ENCODE measurements at places on chromosomes 2 and 18.

- DNase-seq: no peak
Measured at GRCh38 chr2:47321411-47322031, 81.4 kb upstream of the MSH2 start.

DNA sequence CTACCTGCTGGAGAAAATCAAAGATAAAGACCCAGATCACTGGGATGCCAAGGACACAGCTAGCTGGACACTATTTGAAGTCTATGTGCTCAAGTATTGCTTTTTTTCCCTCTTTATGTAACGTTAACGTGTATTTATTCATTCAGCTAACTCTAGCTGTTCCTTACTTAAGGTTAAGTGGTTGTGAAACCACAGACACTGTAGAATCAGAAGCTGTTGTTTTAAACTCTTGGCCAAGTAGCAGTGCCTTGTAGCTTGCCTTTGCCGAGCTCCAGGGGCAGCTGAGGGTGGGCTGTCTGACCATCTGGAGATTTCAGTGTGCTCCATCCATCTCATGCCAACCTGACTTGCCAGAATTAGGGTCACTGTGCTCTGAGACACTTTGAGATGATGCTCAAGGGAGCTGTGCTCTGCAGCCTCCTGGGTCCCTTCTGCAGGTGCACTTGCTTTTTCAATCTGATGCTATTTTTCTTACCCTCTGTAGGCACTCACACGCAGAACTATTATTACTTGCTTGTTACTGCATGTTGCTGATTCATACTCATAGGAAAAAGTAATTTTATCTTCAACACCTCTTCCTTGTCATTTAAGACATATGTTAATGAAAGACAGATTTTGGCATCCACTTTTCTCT is 116.2 kb downstream of the METTL8 start:
- no peak for DNase-seq

DNA sequence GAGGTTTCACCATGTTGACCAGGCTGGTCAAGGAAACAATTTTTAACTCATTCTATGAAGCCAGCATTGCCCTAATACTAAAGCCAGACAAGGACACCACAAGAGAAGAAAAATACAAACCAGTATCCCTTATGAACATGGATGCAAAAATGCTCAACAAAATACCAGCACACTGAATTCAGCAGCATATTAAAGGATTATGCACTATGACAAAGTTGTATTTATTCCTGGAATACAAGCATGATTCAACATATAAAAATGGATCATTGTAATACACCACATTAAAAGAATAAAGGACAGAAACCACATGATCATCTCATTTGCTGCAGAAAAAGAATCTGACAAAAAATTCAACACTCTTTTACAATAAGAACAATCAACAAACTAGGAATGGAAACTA is 138.7 kb downstream of the RAB3GAP1 start:
- no peak for DNase-seq

DNA sequence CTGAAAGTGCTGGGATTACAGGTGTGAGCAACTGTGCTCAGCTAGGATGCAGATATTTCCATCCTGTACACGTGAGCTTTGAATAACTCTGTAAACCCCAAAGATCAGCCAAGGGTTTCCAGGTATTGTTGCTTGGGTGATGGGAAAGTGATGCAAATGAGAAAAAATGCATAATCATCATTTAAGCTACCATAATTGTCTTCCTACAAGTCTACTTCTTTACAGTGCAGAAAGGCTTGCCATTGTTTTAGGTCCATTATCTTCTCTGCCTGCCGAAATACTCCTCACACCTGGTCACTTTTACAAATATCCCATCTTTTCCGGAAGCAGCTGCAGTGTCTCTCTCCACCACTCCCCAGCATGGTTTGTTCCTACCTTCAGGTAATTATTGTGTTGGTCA is 259.8 kb upstream of the CCDC68 start:
- DNase-seq: no peak

GRCh38 chr2:118665784-118666529 is 181.5 kb downstream of the EN1 start:
- DNase-seq: no peak

DNA sequence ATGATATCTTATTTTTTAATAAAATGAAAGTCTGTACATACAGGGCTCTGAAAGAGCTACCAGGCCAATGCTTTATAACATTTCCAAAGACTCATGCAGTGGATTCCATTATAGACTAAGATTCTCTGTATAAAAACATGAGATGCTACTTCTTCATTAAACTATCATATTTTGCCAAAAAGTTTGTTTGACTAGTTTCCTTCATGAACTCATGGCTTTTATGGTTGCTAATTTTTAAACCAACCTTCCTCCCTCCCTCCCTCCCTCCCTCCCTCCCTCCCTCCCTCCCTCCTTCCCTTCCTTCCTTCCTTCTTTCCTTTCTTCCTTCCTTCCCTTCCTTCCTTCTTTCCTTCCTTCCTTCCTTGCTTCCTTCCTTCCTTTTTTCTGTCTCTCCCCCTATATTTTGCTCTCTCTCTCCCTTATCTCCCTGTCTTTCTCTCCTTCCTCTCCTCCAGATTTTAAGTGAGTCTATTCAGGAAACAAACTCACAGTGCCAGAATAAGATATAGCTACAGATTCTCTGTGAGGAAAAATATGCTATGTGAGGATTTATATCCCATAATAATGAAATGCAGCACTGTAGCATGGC is 961.5 kb upstream of the ZEB2 start:
- no peak for DNase-seq

DNA sequence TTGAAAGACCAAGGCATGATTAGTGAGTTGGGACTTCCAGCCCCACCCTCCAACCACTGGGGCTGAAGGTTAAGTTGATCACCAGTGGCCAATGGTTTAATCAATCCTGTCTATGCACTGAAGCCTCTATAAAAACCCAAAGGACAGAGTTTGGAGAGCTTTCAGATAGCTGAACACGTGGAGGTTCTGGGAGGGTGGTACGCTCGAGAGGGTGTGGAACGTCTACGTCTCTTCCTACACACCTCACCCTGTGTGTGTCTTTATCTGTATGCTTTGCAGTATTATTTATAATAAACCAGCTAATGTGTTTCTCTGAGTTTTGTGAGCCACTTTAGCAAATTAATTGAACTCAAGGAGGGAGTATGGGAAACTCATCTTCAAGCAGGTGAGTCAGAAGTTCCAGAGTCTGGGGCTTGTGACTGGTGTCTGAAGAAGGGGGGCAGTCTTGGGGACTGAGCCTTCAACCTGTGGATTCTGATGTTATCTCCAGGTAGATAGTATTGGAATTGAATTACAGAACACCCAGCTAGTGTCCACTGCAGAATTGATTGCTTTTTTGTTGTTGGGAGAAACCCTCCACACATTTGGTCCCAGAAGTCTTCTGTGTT is 20.3 kb downstream of the ACTR3 start:
- no peak for DNase-seq

GRCh38 chr2:122670897-122671296 is 915.4 kb downstream of the TSN start:
- peak; percentile 46 for DNase-seq

GRCh38 chr2:8486141-8486540 is 195.7 kb upstream of the ID2 start:
- DNase-seq: no peak

DNA sequence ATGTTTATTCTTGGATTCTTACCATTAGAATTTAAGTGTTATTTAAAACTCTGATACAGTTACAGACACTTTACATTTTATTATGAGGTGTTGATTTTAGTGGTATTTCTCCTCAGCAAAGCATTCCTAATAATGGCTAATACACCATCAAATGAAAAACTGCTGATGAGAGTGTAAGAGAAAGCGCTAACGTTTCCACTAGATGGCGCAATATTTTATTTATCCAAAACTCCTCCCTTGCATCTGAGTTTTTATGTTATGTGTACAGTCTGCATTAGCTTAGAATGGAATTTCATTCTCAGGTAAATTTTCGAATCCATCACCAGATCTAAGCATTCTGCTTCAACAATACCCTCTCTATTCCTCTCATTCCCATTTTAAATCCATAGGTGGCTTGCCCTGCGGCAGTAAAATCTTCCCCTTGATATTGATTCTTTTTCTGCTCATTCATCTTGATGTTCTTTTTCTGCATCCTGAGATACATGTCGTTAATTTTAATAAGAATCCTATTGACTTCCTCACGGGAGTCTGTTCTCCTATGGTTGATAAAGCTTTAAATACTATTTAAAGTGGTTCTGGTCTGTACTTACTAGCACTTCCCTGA is 53.9 kb downstream of the PRKRA start:
- DNase-seq: no peak

DNA sequence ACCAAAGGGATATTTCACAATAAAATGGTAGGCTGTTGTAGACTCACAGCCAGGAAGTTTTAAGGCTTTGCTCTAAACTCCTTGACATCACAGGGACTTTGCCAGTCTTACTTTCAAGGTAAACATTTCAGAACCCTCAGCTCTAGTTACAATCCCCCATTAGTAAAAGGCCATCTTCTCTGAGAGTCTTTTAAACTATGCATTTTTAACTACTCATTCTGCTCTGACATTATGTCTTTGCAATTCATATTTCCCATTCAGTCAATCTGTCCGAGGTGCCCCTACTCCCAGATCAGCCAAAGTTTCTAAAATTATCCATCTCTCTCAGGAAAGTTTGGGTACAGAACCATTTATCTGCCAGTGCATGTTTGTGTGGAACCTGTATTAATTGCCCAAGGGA is 1094.1 kb downstream of the TDRD15 start:
- no peak for DNase-seq

DNA sequence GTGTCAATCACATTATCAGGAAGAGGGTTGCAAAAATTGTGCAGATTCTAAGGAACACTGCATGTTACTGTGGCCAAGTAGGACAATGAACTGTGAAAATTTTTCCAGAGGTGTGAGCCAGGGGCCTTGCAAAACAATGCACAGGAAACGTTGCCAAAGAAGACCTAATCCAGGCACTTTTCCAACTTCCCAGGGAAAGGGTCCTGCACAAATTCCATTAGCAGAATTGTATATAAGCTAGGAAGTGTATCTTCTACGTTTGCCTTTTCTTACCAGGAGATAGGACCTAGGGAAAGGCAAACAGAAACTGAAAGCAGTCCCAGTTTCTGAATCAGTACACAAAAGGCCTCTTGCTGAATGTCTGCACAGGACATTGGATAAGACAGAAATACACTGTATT is 1888.3 kb upstream of the CELF4 start:
- peak; percentile 65 for DNase-seq

GRCh38 chr2:39660612-39661236 is 5.0 kb upstream of the TMEM178A start:
- no peak for DNase-seq

DNA sequence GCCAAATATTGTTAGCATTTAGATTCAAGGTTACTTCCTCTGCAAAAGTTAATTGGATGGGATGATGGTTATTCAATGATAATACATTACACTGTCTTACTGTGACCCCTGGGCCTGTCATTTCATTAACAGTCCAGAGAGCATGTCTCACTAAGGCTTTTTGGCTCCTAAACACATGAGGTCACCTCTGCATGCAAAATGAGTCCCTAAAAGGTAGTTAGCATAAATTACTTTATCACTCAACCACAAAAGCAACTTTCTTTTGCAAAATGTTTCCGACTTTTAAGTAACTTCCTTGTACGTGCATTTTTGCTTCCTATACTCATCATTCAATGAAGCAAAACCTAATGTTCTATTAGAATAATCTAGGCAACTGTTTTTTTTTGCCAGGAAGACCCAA is 16.8 kb upstream of the AGFG1 start:
- DNase-seq: no peak

DNA sequence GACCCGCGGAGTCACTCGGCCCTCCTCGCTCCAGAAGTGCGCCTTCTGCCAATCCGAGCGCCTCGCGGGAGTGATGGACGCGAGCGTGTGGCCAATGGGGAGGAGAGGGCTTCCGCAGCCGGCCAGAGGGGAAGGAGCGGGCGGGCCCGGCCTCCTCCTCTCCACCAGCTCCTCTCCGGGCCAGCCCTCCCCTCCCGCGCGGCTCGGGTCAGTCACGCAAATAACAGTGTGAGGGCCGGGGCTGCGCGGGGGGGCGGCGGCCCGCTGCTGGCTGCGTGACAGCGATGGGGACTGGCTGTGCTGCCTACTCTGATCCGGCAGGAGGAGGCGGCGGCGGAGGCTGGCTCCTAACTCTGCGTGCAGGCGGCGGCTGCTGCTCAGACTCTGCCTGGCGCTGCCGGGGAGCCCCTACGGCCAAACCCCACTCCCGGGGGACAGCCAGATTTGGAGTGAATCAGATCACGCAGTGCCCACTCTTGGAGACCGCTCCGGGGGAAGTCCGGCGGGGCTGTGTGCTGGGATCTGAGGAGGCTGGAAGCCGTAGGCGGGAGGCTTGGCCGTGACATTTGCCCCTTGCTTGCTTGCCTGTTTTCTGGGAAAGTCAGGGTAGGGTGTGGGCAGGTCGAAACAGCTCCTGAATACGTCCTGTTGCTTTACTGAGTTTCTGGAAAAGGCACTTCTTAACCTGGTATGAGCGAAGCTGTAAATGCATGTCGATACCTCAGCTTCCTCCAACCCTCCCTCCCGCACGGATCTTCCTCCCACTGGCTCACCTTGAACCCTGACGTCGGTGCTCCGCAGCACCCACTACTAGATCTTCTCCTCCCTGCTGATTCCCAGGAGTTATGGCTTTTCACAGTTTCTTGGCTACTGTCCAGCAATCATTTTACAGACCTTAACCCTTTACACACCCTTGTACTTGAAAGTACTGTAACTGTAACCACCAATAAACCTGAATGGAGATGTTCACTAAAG is 97.9 kb upstream of the SERTAD2 start:
- peak; percentile 100 for DNase-seq

DNA sequence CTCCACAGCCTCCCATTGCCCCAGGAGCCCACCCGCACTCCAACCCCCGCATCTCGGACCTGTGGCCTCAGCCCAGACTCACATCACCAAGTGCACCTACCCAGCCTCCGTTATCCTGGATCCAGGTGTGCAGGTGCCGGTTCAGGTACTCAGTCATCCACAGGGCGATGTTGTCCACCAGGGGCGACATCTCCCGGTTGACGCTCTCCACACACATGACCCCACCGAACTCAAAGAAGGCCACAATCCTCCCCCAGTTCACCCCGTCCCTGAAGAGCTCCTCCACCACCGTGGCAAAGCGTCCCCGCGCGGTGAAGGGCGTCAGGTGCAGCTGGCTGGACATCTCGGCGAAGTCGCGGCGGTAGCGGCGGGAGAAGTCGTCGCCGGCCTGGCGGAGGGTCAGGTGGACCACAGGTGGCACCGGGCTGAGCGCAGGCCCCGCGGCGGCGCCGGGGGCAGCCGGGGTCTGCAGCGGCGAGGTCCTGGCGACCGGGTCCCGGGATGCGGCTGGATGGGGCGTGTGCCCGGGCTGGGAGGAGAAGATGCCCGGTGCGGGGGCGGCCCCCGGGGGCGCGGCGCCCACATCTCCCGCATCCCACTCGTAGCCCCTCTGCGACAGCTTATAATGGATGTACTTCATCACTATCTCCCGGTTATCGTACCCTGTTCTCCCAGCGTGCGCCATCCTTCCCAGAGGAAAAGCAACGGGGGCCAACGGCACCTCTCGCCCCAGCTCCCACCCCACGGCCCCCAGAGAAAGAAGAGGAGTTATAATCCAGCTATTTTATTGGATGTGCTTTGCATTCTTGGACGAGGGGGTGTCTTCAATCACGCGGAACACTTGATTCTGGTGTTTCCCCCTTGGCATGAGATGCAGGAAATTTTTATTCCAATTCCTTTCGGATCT is 1.3 kb downstream of the BCL2 start:
- peak; percentile 62 for DNase-seq

GRCh38 chr18:25146512-25146910 is 205.5 kb downstream of the ZNF521 start:
- DNase-seq: no peak

- DNase-seq: peak; percentile 69
Measured at GRCh38 chr18:864872-865273, 39.8 kb upstream of the ADCYAP1 start.

GRCh38 chr2:65427532-65427931 is 4.9 kb downstream of the SPRED2 start:
- no peak for DNase-seq

Data from NCI-H2029 (cell line).